ENCODE measurements at places on chromosomes 4 and X.

DNA sequence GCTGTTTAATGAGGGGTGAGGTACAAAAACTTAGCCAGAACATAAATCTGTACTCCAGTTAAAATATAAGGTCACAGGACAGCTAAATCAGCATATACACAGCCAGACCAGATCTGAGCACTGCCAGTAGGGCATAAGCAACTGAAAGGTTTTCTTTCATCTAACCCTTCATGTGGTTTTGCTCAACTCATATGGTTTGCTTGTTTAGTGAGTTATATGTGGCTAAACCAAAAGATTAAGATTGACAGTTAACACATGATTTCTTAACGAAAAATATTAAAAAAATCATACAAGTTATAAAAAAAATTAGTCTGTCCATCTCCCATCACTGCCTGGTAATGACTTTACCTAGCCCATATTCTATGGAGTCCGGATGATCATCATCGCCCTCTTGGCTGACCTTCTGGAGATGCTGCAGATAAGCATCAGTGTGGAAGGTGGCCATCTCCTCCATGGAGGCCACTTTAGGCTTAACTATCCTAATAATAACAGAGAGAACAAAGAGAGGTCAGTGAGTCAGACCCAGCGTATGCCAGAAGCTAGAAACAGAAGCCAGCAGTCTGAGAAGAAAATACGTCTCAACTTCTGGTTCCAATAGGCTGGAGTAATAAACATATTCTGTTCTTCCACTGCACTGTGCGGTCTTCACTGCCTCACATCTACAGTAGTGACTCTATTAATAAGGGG lies 4.1 kb downstream of the HDAC8 start:
- no peak for ATAC-seq

GRCh38 chrX:8728932-8729535 lies 2.9 kb downstream of the ANOS1 start:
- ATAC-seq = no peak

- ATAC-seq = no peak
These were observed 6.4 kb upstream of the DCUN1D4 start for GRCh38 chr4:51836549-51836948.

GRCh38 chr4:38097818-38098217 lies 137.6 kb downstream of the PTTG2 start:
- no peak for ATAC-seq

DNA sequence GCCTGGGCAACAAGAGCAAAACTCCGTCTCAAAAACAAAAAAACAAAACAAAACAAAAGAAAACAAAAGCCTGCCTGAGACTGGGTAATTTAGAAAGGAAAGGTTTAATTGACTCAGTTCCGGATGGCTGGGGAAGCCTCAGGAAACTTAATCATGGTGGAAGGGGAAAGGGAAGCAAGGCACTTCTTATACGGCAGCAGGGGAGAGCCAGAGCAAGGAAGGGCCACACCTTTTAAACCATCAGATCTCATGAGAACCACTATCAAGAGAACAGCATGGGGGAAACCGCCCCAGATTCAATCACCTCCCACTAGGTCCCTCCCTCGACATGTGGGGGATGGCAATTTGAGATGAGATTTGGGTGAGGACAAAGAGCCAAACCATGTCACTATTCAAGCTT lies 122.2 kb downstream of the UBE2K start:
- no peak for ATAC-seq

GRCh38 chr4:173807347-173807746 lies 277.3 kb upstream of the HAND2 start:
- ATAC-seq = peak; percentile 67

DNA sequence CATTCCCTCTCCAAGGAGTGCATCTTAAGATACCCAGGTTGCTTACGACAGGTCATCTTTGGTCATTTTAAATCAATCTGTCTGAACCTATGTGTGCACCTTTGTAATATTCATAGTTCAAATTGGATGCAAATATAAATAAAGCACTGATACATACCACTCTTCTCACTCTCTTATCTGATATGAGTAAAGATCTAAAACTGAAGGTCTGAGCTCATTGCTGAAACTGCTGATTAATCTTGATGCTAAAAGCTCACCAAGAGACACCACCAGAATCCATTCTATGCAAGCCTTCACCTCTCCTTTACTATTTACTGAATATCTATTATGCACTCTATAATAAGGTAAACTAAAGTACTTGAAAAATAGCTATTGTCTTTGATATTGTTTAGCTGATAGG lies 16.6 kb downstream of the HSD17B13 start:
- no peak for ATAC-seq

DNA sequence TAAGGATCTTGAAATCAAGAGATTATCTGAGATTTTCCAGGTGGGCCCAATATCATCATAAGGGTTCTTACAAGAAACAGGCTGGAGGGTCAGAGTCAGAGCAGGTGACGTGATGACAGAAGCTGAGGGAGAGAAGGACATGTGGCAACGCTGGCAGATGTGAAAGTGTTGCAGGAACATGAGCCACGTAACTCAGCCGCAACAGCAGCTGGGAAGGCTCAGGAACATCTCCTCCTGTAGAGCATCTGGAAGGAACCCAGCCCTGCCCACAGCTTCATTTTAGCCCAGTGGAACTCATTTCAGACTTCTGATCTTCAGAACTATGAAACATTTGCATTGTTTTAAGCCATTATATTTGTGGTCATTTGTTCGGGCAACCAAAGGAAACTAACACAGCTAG lies 156.3 kb upstream of the VEGFC start:
- ATAC-seq = peak; percentile 72

- ATAC-seq = no peak
These were observed 130.0 kb downstream of the FHIP1A start for GRCh38 chr4:151538963-151539362.

GRCh38 chr4:122617597-122618593 lies 3.0 kb downstream of the IL21 start:
- ATAC-seq = no peak

DNA sequence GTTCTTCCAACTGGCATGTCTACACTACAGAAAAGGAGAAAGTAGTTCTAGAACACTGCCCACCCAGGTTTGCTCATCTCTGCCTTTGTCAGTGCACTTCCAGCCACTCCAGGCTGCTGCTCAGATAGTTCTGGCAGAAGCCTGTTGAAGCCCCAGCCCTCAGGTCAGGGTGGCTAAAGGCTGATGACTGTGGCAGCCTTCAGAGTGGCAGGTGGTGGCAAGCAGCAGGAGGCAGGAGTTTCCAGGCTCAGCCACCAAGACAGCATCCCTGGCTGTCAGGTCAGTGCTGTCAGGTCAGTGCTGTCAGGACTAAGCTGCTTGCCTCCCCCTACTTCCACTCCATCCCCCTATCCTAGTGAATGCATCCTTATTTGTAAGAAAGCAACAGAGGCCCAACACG lies 100.4 kb downstream of the MAMLD1 start:
- no peak for ATAC-seq

DNA sequence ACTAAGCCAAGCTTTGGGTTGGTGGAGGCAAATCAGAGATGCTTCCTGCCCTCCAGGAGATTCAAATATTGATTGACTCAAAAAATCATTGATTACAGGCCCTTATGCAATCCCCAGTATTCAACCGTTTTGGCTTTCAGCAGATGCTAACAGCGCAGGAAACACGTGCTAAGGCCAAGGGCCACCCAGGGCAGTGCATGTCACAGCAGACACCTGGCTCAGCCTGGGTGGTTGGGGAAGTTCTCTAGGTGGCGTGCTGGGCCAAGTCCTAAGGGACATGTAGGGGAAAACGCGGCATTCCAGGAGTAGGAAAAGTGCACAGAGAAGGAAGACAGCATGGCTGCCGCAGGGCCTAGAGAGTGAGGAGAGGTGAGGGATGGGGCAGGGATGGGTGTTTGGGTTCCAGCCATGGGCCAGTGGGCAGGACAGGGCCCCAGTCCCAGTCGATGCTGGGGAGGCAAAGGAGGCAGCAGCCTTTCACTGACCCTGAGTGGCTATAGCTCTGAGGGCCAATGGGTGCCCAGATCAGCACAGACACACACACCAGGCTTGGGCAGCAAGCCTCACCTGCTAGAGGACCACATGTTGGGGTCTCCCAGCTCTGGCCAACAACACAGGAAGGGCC lies 239.1 kb downstream of the EVC2 start:
- no peak for ATAC-seq

- ATAC-seq = peak; percentile 81
These were observed 32.7 kb downstream of the TBC1D14 start for GRCh38 chr4:6942238-6942800.
